Dermis blood vessel endothelial cell (primary cell): ENCODE measurements at places on chromosomes 4 and X. TPM values are rescaled to one million over a fixed set of nuclear protein-coding genes. Genes with fewer than 3 reads are reported as not detected.
A peak's percentile ranks its signal among the peaks of the same experiment; 100 is the strongest.

DNA sequence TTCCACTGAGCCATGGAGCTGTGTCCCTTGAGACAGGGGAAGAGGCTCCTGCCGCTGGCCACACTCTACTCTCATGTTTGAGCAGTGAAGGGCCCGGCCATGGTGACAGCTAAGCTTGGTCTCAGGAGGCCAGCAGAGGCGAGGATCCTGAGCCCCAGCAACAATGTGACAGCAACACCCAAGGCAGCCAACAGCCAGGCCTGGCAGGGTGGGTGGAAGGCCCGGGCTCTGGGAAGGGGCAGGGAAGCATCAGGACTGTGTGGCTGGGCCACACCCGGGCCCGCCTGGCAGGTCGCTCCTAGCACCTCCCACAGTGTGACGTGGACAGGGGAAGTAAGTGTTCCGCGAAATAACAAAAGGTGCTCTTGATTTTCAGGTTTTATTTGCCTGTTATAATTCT, 24.8 kb downstream of the L1CAM start:
- no peak for DNase-seq

GRCh38 chr4:150250998-150251651, 172.9 kb downstream of the DCLK2 start:
- DNase-seq = no peak

DNA sequence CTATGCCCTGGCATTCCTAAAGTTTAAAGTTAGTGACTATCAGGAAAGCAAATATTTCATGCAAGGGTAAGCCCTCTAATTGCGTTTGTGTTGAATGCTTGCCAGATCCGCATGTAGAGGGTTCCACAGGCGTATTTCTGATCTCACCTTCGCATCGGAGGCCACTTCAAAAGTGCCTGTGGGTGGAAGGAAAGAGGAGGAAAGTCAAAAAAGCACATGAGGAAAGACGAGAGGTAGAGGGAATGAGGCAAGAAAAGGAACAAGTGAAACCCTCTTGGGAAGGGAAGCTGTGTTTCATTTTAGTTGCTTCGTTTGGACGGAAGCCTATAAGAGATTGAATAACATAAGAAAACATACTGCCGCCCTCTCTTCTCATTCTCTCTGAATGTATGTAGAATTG, 628.8 kb downstream of the SPRY1 start:
- no peak for DNase-seq

DNA sequence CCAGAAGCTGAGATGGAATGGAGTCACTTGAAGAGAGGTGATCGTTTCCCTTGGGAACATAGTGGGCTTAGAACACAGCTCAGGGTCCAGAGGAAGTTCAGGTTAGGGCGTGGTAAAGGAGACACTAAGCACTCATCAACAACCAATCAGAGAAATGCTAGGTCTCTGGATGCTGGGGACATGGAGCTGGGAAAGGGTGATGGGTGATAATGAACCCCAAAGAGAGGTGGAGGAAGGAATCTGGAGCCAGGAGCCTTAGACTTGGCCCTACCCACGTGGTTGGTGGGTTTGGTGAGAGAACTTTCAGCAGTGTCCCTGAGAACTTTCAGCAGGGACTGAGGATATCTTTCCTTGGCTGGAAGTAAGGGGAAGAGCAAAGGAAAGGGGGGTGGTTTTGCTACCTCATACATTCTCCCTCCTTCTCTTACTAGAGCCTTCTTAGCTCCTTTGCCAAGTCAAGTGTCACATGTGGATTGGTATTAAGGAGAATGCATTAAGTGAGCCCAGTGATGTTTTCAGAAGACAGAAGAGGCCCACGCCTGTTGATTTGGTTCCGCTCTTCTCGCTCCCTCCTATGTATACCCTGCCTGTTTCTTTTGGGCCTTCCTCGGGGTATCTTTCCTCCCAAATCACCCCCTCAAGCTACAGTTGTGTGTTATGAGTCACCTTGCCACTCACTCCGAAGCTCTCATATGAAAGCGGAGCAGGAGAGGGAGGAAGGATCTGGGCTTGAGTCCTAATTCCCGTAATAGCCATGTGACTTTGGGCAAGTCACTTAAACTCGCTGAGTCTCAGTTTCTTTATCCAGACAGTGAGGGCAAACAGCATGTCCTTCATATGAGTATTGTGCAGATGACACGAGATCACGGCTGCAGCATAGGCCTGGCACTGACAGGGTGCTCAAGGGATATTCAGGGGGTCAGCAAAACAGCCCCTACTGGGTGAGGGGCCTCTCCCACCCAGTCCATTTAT, 63.1 kb downstream of the TSC22D3 start:
- peak; percentile 17 for DNase-seq

DNA sequence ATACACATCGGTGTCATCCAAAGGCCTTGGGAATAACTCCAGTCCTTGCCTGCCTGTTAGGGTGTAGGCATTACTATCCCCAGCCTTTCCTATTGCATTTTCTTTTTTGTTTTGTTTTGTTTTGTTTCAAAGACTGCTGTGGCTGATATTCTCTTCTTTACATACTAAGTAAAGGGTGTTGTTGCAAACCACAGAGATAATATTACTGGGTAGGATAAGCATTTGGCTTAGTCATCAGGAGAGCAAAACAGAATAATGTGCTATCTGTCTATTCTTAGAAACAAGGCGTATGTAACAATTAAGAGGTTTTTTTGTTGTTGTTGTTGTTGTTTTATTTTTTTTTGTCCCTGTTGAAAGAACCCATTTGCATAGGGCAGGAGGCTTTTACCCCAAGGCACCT, 41.8 kb downstream of the UGT2B28 start:
- no peak for DNase-seq

DNA sequence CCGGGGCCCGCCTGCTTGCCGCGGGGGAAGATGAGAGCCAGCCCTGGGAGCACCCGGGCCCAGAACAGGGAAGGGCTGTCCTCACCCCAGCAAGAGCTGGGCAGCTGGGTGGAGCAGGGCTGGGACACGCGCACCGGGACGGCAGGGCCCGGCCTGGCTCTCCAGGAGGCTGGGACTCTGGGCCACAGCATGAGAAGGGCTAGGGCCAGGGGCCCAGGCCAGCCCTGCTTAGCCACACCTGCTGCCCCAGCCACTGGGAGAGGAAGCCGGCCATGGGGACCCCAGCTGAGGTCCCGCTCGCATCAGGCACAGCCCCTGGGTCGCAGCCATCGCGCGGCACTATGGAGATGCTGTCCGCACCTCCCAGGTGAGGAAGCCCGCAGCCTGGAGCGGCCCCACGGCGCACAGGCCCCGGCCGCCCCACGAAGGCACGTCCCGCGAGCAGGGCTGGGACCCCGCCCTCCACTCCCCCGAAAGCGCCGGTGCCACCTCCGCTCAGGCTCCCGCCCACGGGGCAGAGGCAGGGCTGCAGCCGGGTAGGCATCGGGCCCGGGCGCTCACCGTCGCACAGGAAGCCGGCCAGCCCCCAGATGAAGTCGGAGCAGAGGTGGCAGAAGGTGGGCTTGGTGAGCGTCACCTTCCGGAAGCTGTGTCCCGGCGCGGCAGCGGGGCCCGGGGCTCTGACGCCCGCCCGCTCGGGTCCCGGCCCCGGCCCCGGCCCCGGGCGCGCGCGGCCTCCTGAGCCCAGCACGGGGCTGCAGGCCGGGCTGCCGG, 531 bp downstream of the DGKQ start:
- peak; percentile 39 for DNase-seq

- no peak for DNase-seq
These were observed 49.2 kb downstream of the ANAPC10 start for GRCh38 chr4:145048817-145049216.

DNA sequence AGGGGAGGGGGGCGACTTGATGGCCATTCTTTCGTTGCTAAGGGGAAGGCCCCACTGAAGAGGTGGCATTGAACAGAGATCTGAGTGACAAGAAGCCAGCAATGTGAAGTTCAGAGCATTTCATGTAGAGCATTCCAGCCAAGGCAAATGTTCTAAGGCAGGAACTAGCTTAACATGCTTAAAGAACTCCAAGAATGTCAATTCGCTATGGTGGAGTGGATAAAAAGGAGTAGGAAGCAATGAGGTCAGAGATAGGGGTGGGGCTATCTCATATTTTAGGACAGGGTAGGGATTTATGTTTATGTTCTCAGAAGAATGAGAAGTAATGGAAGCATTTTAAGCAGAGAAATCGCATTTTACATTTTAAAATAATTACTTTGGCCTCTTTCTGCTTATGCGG, 130.9 kb downstream of the TTC29 start:
- no peak for DNase-seq

- peak; percentile 71 for DNase-seq
These were observed 69.7 kb upstream of the PGRMC2 start for GRCh38 chr4:128357286-128357685.

Gene OPRPN
- not detected in 2 replicates for total RNA-seq
